GDM1 (cell line): ENCODE measurements at places on chromosomes 7 and 10.

GRCh38 chr10:3067859-3068179 is 471 bp downstream of the PFKP start:
- no peak for DNase-seq

DNA sequence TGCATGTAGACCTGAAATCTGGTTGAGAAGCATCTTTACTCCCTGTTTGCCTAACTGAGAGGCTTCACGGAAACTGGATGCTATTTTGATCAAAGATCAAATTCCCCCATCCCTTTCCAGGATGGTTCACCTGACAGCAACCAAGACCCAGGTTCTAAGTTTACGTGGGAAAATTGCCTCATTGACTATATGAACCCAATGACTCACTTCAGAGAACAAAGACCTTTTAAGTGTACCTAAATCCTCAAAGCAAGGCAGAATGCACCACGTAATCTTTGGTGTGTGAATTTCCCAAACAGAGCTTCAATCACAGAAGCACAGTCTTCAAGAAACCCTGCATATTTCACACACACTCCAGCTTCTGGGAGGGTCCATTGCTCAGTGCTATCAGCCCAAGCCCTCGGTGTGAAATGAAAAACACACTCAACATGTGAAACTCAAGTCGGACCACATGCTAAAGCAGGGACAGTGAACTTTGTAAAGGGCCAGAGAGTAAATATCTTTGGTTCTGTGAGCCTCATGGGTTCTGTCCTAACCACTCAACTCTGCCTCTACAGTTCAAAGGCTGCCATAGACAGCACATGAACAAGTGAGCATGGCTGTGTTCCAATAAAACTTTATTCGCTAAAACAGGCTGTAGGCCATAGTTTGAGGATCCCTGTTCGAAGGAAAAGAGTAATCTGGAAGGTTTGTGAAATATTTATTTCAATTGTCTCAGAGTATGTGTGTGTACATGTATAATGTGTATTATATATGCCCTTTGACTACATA is 275.6 kb upstream of the FOXK1 start:
- no peak for DNase-seq

DNA sequence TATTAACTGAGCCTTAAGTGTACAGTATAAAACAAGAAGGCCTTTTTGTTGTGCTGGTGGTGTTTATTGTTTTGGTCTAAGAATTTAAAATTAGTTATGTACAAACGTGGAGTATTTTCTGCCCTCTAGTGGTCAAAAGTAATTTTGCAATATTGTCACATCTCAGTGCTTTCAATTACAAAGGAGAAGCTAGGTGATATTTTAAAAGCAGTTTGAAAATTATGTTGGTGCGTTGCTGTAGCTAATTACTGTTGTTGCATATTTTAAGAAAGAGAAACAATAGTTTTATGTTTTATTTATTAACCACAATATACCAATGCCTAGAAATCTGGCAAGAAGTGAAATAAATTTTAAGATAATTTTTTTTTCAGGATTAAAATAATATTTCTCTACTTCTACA is 11.4 kb downstream of the NPVF start:
- peak; percentile 6 for DNase-seq

GRCh38 chr10:105949721-105950120 is 1214.8 kb downstream of the SORCS1 start:
- DNase-seq: no peak

- no peak for DNase-seq
Observed at GRCh38 chr7:4247106-4247876, 434.8 kb upstream of the FOXK1 start.
